ENCODE measurements at places on chromosomes 11 and 22.

GRCh38 chr11:133942577-133942976, 14.2 kb downstream of the IGSF9B start:
- DNase-seq, result no peak

- DNase-seq, result no peak
Observed at GRCh38 chr22:42688241-42689211, 32.1 kb downstream of the A4GALT start.

DNA sequence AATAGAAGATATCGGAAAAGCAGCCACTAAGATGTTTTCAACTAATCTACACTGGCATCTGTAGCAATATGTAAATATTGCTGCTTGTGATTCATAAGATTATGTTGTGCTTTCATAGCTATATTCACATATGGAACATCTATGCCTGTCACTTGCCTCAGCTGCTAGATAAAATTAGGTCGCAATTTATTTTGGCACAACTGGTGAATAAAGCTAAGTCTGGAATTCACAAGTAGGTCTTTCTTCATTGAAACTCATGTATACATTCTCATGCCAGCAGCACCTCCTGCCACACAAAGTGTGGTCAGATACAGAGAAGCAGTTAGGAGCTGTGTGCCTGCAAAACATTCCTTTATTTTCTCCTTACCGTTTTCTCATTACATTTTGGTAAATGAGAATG, 543.3 kb upstream of the CHORDC1 start:
- no peak for DNase-seq

- no peak for DNase-seq
Observed at GRCh38 chr11:113908098-113908497, 3.5 kb downstream of the HTR3B start.

DNA sequence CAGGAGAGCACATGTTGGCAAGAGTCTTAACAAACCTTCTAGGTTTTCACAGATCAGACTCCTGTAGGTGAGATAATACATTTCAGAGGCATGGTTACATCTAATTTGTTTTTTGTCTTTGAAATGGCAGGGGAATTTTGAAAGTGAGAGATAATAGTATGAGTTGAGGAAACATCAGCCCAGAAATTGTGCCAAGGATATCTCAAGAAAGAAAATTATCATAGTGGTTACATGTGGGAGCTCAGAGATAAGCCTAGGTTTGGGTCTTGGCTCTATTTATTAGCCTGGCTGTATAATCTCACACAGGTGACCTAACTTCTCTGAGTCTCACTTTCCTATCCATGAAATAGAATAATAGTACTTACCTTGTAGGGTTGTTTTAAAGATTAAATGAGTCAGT, 443 bp downstream of the BTBD18 start:
- no peak for DNase-seq

DNA sequence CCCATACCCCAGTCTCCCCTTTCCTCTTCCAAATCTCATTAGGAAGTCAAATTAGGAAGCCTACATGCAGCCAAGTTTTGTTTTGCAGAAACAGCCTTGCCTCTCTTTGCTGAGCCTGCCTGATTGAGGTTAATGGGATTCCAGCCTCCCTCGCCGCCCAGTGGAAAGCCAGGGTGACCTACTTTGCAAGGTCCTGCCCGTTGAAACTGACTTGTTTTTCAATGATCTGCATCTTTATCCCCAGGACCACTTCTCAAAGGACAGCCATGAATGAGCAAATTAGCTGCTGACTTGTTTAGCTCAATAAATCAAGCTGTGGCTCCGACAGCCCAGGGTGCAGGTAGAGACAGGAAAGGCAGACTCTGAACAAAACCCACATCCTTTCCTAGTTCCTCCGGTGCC, 110.4 kb downstream of the RRAS2 start:
- DNase-seq, result no peak

- DNase-seq, result no peak
Observed at GRCh38 chr11:77558380-77558779, 31.4 kb upstream of the AQP11 start.

- no peak for DNase-seq
Observed at GRCh38 chr11:115092516-115092915, 411.7 kb downstream of the CADM1 start.

GRCh38 chr11:783581-784015, 6.3 kb downstream of the CEND1 start:
- no peak for DNase-seq

DNA sequence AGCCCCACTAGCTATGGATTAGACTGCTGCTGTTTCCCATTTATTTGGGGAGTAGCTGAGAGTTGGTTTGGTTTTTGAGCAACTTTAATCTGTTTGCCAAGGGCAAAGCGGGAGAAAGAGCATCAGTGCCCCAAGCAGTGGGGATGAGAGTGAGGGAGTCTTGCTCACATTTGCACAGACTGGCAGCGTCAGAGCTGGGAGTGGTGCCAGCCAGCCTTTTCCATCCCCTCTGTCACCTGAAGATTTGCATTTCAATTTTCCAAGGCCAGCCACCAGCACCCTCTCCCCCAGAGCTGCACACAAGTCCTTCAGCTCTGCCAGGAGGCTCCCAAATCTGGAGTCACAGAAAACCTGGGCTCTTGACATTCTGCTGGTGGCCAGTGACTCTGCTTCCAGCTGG, 21.0 kb upstream of the UVRAG start:
- DNase-seq, result no peak

GRCh38 chr11:8459711-8460399, 134.2 kb downstream of the STK33 start:
- DNase-seq, result no peak

- DNase-seq, result no peak
Observed at GRCh38 chr11:1870721-1871466, 18.0 kb downstream of the LSP1 start.

DNA sequence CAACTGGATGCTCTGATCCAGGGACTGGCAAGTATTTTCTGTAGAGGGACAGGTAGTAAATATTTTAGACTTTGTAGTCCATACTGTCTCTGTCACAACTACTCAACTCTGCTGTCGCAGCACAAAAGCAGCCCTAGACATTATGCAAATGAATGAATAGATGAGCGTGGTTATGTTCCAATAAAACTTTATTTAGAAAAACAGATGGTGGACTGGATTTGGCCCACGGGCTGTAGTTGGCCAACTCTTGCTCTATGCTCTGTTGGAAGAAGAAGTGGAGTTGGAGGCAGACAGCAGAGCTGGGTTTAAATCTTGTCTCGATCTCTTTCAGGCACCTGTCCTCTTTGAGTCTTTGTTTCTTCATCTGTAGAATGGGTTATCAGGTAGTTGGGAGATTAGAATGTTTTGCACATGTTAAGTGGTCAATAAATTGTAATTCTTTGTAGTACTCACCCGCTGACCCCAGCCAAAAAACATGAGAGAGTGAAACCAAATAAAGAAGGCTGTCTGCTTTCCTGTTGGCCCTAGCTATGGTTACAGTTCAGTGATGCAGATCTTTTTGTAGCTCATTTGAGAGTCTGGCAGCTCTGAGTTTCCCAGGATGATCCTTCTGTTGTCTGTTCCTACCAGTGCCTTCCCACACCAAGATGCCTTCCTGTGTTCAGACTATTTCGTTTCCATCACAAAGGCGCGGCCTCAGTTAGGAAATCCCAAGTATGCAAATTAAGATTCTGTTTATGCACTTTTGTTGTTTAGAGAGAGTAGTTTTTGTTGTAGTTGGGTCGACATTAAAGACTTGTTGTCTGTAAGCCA, 198.1 kb upstream of the SEZ6L start:
- no peak for DNase-seq

DNA sequence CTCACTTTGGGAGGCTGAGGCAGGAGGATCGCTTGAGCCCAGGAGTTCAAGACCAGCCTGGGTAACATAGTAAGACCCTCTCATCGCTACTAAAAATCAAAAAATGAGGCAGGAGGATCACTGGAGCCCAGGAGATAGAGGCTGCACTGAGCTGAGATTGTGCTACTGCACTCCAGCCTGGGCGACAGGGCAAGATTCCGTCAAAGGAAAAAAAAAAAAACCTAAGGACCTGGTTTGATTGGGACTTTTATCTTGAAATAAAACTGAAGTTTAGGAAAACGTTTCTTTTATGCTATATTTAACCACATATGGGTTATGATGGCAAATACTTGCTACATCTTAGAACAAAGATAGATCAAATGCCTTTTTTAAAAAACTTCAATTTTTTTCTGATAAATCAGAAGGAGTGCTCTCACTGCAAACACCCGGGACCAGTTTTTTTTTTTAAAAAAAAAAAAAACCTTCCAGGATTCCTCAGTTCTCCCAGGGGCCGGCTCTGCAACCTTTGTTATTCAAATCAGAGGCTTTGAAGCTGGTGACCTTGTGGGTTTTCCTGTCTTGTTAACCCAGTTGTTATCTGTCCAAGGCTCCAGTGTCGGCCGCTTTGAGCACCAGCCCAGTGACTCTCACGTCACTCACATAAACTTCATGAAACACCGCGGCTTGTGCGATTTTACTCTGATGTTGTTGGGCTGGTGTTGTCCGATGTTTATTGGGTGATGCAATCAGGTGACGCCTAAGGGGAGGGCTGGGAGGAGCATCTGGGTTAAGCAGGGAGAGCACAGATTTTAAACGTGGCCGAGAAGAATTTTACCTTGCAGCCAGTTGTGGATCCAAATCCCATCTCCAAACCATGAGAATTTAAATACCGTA, 24.7 kb upstream of the SLC22A12 start:
- DNase-seq, result no peak

DNA sequence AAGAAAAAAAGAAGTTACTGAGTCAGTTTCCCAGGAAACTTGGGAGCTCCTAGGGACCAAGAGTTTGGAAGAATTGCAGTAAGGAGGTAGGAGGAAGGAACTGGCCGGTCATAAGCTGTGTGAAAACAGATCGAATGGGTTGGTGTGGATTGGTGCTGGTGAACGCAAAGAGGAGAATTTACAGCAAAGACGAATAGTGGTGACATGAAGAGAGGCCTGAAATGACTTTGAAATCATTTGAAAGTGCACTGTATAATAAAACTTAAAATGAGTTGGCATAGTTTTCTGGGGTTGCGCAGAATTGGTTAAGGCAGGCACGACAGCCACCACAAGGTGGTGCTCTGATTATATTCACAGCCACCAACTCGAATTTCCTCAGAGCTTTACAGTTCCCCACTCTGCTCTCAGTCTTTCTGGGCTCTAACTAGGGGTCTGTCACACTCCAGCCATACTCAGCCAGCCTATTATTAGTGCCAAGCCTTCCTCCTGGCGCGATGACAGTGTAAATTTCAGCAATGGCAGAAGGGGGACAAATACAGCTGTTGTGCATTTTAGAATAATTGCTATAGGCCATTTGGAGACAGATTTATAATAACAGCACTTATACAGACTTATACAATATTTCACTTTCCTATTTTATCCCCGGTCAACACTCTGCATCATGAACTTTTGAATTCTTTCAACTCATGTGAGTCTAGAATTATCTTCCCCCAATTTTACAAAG, 8.3 kb upstream of the HTR3B start:
- DNase-seq, result no peak

GRCh38 chr11:1866226-1866625, 13.3 kb downstream of the LSP1 start:
- DNase-seq, result no peak

DNA sequence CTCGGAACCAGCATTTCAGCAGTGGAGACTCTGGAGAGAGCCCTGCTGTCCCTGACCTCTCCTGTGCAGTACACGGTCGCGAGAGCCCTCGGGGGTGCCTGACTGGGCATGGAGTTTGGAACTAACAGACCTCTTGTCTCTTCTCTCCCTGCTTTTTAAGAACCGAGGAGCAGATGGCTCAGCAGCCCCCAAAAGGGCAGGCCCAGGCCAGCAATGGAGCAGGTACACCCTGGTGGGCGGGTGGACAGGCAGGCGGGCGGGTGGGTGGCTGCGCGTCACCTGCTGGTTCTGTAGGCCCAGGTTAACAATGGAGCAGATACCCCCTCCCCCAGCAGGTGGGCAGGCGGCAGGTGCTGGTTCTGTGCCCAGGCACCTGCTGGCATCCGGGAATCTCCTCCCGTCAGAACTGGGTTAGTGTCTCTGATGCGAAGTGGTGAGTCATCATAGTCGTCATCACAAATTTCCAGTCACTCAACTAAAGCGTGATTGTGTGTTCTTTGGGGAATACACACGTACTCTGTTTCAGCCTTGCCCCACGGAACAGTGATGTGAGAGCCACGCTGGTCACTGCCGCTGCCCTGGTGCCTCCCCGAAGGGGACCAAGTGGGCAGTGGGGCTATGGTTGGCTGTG, 41.1 kb downstream of the GRAMD4 start:
- peak; percentile 43 for DNase-seq

GRCh38 chr11:118699506-118700220, 20.2 kb upstream of the TREH start:
- DNase-seq, result no peak

DNA sequence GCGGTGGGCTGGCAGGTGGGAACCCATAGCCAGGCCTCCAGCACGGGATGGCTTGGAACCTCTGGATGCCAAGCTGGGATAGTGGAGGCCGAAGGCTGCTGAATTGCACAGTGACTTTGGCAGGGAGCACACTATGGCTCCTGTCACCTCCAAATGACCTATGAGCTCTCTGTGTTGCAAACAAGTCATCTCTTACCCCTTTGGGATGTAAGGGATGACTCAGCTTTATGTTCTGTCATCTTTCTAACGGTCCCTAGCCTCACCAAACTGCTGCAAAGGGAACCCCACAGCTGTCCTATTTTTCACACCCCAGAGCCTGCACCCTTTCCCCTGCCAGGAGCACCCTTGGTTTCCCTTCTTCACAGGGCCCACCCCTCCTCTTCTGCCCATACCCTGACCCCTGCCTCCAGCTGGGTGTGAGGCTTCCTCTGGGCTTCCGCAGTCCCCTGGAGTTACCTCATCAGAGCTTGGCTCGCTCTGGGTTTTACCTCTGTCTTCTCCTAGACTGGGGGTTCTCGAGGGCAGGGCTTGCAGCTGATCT, 2.7 kb upstream of the SCUBE1 start:
- DNase-seq, result no peak

DNA sequence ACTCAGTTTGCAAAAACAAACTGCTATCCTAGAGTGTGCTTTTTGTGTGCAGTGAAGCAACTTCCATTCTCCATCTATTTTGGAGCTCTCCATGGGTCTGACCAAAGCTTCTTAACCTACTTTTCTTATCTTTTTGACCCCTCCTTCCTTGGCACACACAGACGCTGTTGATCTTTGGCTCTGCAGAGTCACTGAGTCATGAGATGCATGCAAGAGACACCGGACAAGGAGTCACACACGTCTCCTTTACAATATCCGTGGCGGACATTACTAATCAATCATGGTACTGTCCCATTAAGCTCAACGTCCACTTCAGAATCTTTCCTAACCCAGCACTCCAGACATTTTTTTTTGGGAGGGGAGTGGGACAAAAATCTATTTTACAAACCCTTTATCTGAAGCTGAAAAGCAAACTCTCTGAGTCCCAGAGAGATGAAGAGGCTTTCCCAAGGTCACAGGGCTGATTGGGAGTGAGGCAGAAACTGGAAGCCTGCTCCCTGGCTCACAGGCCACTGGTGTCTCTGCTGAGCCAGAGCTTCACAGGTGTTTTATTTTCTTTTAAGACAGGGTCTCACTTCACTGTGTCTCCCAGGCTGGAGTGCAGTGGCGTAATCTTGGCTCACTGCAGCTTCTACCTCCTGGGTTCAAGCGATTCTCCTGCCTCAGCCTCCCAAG, 165.8 kb upstream of the SYT13 start:
- DNase-seq, result no peak

Data from stimulated activated CD4-positive, alpha-beta T cell treated with anti-CD3 and anti-CD28 coated beads, Interleukin-15, amount 100 ng/mL, for 1 hour (primary cell).